Activated CD4-positive, alpha-beta T cell treated with anti-CD3 and anti-CD28 coated beads for 4 hours (primary cell): ENCODE measurements at places on chromosomes 16 and 17.

DNA sequence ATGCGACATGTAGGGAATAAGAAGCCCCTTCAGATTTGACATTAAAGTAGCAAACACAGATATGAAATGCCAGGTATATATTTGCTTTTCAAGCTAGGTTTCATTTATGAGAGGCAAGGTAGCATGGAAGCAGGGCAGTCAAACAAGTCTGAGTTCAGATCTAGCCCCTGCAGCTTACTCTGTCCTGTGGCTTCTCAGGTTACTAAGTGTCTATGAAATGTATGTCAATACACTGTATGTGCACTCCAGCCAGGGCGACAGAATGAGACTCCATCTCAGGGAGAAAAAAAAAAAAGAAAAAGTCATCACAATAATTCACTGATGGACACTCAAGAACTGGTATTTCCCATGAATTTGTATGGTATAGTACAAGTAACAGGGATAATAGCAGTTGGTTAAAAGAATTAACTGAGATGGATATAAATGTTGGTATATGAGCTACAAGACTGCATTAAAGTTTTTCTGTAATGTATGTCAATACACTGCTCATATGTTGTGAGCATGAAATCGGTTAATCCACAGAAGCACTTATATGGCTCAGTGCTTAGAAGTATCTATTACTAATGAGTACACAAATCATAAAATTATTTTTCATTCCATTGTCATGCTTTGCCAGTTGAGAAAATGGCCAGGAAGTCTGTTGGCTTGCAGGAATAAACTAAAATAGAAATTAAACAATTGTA is 2.9 kb upstream of the WSB1 start:
- no peak for DNase-seq

- DNase-seq: no peak
Observed at GRCh38 chr17:10614536-10615155, 42.5 kb downstream of the MYH3 start.

GRCh38 chr17:58530655-58531054 is 16.2 kb upstream of the MTMR4 start:
- DNase-seq: no peak

- DNase-seq: no peak
Observed at GRCh38 chr17:4215882-4216570, 47.8 kb downstream of the ANKFY1 start.

GRCh38 chr17:80513892-80514291 is 30.7 kb upstream of the RPTOR start:
- no peak for DNase-seq

GRCh38 chr16:57265850-57266530 is 18.5 kb downstream of the PLLP start:
- no peak for DNase-seq

GRCh38 chr17:10798332-10798749 is 5.6 kb downstream of the TMEM238L start:
- DNase-seq: no peak
